Stimulated activated CD8-positive, alpha-beta memory T cell treated with anti-CD3 and anti-CD28 coated beads, Interleukin-12 subunit alpha, Interleukin-12 subunit beta, amount 100 ng/mL, for 1 hour (primary cell): ENCODE measurements at places on chromosomes 6 and 20.

- DNase-seq = no peak
These were observed 146.1 kb downstream of the TFAP2A start for GRCh38 chr6:10268611-10269310.

DNA sequence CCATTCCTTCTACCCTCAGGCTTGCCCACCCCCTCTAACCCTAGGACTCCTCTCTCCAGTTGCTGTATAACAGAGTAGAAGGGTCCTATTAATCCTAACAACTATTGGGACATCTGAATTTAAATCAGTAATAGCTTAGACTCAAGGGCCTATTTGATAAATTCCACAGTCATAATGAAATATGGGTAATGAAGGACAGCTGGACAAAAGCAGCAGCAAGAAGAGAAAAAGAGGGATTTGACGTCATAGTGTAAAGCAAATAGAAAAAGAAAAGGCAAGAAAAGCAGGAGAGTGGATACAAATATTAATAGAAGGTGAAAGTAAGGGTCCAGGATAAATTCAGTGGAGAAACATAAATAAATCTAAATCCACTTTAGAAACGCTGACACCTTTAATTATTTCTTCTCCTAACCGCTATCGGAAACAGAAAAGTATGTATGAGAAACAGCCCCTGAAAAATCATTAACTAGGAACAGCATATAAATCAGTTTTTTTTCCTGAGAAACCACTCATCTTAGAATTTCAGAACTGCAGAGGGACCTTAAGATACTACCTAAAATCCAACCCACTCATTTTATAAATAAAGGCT lies 12.8 kb downstream of the FKBP5 start:
- DNase-seq = no peak

GRCh38 chr6:32127409-32127716 lies 683 bp downstream of the ATF6B start:
- DNase-seq = no peak

- DNase-seq = no peak
These were observed 35.8 kb downstream of the RREB1 start for GRCh38 chr6:7143476-7143974.

GRCh38 chr20:45704969-45705637 lies at the start of gene WFDC10B:
Gene WFDC10B, minus strand, starts transcription at chr20:45705019. Its CDS starts 19,027 bp downstream, at chr20:45685992.
- DNase-seq = no peak

DNA sequence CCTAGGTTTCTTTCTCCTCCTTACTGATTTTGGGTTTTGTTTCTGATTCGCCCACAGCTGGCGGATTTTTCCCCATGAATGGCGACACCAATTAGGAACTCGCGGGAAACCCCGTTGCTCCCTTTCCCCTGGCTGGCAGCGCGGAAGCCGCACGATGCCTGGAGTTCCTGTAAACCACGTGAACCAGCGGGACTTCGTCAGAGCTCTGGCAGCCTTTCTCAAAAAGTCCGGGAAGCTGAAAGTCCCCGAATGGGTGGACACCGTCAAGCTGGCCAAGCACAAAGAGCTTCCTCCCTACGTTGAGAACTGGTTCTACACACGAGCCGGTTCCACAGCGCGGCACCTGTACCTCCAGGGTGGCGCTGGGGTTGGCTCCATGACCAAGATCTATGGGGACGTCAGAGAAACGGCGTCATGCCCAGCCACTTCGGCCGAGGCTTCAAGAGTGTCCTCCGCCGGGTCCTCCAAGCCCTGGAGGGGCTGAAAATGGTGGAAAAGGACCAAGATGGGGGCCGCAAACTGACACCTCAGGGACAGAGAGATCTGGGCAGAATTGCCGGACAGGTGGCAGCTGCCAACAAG lies 3.2 kb upstream of the SEC23B start:
- no peak for DNase-seq

DNA sequence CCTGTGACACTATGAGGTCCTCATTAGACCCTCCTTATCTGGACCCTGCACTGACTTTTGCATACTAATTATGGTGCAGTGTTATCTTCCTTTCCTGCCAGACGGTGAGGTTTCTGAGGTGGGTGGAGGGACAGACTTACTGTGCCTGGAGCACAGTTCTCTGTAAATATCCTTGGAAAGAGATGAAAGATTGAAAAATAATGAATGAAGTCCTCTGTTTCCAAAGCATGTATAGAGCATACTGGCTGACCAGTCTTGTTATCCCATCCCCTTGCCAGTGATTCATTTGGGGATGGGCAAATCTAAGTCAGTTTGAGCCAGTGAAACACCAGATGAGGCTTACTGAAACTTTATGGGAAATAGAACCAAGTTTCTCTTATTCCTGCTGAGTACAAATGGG lies 152.6 kb upstream of the HDDC2 start:
- DNase-seq = no peak

- no peak for DNase-seq
These were observed 94.2 kb upstream of the SRSF6 start for GRCh38 chr20:43363506-43363905.

GRCh38 chr6:148443798-148444560 lies 101.3 kb downstream of the SASH1 start:
- DNase-seq = no peak

DNA sequence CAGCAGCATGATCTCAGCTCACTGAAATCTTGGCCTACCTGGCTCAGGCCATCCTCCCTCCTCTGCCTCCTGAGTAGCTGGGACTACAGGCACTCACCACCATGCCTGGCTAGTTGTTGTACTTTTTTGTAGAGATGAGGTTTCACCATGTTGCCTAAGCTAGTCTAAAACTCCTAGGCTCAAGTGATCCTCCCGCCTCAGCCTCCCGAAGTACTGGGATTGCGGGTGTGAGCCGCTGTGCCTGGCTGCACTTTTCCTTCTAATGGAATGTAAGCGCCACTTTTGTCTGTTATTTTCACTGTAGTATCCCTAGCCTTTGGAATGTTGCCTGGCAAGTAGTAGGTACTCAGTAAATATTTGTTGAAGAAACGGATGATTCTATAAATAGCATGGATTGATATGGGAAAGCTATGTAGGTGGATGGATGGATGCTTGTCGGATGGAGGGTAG lies 10.4 kb upstream of the TRIB3 start:
- no peak for DNase-seq

GRCh38 chr6:38141716-38142115 lies 322.2 kb downstream of the ZFAND3 start:
- DNase-seq = no peak

DNA sequence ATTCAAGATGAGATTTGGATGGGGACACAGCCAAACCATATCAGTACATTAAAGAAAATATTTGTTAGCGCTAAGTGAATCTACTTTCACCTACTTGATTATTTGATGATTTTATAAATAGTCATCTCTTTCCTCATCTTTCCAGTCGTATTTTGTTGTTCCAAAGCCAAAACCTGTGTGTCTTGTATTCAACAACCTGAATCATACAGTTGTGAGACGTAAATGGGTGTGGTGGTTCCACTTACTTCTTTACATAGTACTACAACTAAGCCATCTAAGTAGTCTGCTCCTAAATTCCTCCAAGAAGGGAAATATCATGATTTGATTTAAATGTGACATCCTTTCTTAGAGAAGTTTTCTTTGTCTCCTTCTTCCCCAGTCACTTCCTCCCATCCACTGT lies 132.8 kb downstream of the ESR1 start:
- DNase-seq = no peak

DNA sequence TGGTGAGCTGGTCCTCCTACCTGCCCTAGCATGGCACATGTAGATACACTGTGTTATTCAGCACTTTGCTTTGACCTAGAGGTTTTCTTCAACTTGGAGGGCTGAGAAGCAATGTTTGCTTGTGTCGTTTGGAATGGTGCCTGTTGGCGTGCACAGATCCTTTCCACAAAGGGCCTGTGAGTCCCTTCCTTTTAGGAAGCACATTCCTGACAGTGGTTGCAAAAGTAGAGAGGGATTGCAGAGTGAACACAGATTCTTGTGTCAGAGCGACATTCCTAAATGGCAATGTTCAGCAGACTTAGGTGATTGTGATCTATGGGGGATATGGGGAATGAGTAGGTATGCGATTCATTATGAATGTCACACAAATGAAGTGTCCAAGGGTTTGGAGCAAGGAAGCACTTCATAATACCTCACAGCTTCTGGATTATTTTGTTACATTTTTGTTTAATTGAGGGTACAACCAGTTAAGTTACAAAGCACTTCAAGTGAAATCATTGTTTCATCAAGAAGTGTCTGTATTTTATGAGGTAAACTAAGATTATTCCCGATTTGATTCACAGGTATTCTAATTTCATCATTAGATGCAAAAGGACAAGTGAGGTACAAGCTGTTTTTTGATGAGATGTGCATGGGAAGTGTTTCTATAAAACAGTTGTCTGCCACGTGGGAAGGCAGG lies 713 bp upstream of the RNF144B start:
- no peak for DNase-seq

GRCh38 chr6:10970731-10971130 lies 73.4 kb downstream of the ELOVL2 start:
- DNase-seq = no peak

- no peak for DNase-seq
These were observed 1092.3 kb downstream of the KHDRBS2 start for GRCh38 chr6:61193771-61194170.

DNA sequence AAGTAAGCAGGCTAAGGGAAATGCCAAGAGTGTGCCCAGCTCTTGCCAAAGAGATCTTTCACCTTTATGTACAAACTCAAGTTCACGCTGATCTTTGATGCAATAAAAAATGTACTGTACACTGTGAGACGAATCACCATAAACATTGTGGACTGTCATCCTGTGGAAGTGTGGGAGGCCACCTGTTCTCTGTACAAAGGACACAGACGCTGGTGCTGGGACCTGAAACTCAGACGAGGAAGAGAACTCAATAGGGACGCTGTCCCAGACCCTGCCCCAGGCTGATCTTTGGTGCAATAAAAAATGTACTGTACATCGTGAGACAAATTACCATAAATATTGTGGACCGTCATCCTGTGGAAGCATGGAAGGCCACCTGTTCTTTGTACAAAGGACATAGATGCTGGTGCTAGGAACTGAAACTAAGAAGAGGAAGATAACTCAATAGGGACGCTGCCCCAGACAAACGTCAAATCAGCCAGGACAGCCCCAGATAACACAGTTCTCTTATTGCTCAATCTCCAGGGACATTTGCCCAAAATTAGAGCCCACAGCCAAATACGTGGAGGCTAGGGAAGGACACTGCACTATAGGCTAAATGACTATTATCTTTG lies 312.7 kb upstream of the SGK1 start:
- DNase-seq = no peak

GRCh38 chr20:43750774-43751166 lies 24.0 kb upstream of the GTSF1L start:
- no peak for DNase-seq

DNA sequence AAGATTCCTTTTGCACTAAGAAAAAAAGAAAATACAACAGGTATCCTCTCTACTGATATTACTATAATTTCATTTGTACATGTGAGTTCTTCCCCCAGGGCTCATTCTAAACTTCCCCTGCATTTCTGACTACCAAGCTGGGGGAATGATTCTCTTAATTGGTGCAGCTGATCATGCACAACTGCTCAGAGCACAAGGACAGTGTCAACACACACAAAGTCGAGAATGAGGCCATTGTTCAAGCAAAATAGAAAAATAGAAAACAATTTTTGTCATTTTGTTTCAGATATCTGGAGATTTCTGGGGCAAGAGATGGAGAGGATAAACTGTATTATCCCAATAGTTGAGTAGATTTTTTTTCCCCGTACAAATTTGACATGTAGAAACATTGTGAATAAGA lies 236.3 kb downstream of the HAO1 start:
- DNase-seq = no peak

DNA sequence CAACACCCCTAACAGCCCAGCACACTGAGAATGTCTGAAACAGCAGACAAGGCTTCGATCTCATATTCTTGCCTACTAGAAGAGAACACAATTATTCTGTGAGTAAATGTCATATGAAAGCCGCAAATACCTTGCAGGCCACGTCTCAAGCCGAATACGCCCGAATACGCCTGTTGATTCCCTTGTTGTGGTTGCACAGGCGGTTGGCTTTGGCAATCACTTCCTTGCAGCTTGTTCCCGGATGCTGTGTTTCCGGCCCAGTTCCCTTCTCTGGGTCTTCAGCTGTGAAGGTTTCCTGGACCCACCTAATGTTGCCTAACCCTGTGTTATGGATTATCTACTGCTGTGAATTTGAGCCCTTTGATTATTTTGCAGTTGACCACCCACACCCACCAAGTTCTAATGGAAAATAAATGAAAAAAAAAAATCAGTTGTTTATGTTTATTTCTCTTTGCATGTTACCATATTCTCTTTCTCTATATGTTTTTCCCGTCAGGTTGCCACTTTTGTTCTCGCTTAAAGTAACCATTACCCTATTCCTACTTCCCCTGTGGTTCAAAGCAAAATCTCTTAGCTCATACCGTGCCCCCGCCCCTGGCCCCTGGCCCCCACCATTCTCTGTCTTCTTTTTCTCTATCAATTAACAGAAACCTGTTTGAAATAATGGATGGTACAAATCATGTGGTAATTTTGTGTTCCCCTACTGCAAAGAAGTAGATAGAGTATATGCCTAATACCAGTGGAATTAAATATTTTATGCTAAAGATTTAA lies 172.4 kb downstream of the ADGB start:
- DNase-seq = no peak

- DNase-seq = no peak
These were observed 22.2 kb upstream of the ADGRG6 start for GRCh38 chr6:142279350-142280180.

DNA sequence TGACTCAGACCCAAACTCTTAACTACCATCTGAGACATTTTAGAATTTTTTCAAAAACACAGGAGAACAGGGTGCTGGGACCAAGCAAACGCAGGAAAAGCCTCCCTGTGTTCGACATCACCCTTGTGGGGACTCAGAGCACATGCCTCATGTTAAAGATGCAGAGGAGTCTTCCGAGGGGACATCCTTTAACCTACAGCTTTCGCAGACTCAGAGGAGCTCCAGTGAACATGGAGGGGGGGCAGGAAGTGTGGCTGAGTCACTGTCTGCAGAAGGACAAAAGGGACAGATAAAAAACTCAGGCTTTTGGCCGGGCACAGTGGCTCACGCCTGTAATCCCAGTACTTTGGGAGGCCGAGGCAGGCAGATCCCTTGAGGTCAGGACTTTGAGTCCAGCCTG lies 15.1 kb downstream of the BMP7 start:
- DNase-seq = no peak

DNA sequence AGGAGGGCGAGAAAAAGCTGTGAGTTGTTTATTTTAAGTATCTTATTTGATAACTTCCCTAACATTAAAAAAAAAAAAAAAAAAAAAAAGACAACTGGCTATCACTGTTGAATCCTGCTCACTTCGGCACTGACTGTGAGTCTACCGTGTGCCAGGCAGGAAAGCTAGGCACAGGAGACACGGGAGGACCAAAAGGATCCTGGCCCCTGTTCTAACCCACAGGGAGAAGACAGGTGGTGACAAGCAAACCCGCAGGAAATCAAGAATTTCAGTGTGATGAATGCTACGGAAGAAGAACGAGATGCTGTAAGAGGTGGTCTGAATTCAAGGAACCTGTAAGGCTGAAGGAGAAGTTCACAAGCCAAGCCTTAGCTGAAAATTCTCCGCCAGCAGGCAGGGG lies 94.7 kb upstream of the NFATC2 start:
- DNase-seq = no peak
